Cerebellum (tissue), 4 donors: ENCODE measurements at places on chromosomes 4 and X. TPM values are rescaled to one million over a fixed set of nuclear protein-coding genes. Genes with fewer than 3 reads are reported as not detected.

DNA sequence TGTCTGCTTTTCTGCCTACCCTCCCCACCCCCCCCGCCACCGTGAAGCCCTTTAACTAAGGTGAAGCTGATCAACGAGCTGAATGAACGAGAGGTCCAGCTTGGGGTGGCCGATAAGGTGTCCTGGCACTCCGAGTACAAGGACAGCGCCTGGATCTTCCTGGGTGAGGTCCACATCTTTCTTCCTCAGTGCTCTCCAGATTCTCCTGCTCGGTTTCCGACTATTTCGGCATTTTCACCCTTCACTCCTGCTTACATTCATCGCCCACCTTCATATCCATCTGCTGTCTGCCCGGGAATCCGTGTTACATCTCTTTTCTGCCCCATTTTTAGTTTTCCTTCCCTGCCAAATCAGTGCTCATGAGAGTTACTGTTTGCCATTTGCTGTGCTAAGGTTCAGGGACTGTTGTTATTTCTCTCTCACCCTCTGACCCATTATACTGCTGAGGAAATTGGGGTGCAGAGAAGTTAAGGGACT, 459 bp downstream of the RBMX2 start:
- no peak for DNase-seq

DNA sequence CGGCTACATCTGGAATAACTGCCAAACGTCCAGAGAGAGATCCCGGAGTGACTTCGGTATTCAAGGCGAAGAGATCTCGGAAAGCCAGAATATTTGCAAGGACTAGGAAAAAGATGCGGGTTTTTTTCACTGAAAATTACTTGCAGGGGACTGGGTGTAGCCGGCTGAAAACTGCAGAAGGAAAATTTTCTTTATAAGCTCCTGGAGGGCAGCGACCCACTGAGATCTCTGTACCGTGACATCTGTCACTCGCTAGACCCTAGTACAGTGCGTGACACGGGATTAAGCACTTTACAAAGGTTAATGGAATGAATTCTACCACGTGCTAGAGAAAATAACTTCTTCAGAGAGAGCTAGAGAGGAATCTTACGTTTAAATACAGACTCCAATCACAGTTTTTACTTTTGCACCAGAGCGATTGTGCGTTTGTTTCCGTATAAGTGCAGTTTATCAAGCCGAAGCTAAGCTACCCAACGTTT, 1.1 kb upstream of the LCORL start:
- no peak for DNase-seq

The SMARCAD1 gene
- 91.5 TPM for total RNA-seq

The DCX gene
- 216 TPM for total RNA-seq

GRCh38 chr4:6910960-6911874, 1.6 kb downstream of the TBC1D14 start:
- DNase-seq, result no peak

The ARAF gene
- 7.0 TPM for total RNA-seq

DNA sequence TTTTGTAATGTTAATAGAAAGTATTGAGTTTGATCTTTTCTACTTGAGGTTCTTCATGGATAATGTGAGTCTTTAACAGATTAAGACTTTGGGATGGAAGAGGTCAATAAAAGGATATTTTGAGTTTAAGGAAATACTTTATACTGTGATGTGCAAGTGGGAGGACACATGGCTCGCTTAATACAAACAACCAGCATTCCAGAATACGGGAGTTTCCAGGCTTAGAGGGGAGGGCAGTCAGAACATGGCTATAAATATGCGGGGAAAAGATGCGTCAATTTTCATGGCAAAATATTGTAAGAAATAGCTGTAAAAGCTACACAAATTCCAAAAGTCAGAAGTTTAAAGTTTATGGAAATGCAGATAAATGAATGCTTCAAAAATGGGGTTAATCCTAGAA, 192.3 kb downstream of the AASDH start:
- no peak for DNase-seq

The TCP11X2 gene
- total RNA-seq, result 2.9 TPM

The PAGE4 gene
- not detected for total RNA-seq

DNA sequence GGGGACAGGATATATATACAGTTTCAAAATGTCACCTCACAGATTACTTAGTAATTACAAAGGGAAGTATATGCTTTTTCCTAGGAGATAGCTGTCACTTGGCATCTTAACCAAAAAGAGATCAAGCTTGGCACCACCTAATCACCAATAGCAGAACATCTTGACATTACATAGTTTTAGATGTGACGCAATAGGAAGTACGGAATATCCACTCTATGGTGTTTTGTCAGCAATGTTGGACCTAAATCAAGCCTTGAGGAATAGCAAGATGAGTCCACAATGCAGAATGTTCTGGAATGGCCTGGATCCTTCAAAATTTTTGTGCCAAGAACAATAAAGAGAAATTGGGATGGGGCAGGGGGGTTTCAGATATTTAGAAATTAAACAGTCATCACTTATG, 1488.2 kb downstream of the FSTL5 start:
- DNase-seq, result no peak

The CD38 gene
- total RNA-seq, result 2.1 TPM

GRCh38 chr4:3519468-3520264, 12.6 kb downstream of the LRPAP1 start:
- no peak for DNase-seq

- DNase-seq, result no peak
Observed at GRCh38 chr4:15771216-15772058, 6.7 kb upstream of the CD38 start.

DNA sequence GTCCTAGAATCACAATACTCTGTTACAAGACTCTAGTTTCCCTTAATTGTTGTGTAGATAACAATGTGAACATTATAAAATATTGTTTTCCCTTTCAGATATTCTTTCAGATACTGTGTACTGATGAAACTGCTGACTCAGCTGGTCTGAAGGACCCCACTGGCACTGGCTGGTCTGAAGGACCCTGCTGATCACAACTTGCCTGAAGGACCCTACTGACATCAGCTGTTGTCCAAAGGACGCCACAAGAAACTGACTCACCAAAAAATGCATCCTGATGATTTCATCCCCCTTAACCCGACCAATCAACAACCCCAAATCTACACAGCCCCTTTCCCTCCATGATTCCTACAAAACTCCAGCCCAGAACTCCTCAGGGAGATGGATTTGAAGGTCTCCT, 258.8 kb upstream of the GNPDA2 start:
- no peak for DNase-seq

The LANCL3 gene
- total RNA-seq, result 2.4 TPM

The PTCHD1 gene
- total RNA-seq, result 10.6 TPM

DNA sequence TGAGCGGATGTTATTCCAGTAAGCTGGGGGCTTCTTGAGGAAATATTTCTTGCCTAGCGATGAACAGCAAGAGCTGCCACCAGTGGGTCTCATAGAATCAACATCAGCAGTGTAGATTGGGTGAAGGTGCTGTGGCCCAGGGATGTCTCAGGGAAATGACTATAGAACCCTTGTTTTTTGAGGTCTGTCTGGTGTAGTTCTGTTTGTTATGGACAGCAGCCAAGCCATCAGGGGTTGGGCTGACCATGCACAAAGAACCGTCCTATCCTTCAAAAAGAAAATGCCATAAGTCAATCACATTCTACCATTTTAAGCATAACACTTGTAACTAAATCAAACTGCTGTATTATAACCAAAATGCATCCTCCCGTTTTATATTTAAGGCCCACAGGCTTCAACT, 17.3 kb upstream of the C1GALT1C1 start:
- no peak for DNase-seq

The CWH43 gene
- total RNA-seq, result not detected

DNA sequence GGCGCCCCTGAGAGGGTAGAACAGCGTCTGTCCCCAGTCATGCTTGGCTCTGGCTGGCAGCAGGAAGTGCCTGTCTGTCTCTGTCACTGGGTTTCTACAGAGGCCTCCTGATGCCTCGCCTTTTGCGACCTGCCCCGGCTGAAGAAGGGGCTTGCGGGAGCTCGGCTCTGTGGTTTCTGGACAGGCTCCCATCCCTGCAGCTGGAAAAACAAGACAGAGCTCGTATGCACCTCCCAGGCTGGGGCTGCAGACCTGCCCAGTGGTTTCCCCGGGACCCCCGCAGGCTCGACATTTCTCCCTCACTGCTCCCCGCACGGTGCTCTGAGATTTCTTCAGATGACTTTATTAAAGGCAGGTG, 57.0 kb upstream of the SORCS2 start:
- no peak for DNase-seq

- no peak for DNase-seq
Observed at GRCh38 chr4:183434666-183435190, 9.7 kb upstream of the CDKN2AIP start.

DNA sequence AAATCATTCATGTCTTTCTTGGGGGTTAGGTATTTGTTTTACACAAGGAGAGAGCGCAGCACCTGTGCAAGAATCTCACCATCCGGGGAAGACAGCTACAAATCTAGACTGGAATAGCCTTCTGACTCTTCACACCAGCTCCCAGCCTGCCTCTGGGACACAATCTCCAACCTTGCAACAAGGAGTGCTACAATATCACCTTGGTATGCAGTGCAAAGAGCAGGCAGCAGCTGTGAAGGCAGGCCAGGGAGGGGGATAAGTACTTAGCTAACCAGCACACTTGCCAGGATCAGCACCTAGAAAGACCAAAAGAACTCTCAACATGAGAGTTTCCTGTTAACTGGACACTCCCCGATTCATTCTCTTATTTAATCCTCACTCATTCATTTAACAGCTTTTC, 235.3 kb downstream of the AR start:
- no peak for DNase-seq

DNA sequence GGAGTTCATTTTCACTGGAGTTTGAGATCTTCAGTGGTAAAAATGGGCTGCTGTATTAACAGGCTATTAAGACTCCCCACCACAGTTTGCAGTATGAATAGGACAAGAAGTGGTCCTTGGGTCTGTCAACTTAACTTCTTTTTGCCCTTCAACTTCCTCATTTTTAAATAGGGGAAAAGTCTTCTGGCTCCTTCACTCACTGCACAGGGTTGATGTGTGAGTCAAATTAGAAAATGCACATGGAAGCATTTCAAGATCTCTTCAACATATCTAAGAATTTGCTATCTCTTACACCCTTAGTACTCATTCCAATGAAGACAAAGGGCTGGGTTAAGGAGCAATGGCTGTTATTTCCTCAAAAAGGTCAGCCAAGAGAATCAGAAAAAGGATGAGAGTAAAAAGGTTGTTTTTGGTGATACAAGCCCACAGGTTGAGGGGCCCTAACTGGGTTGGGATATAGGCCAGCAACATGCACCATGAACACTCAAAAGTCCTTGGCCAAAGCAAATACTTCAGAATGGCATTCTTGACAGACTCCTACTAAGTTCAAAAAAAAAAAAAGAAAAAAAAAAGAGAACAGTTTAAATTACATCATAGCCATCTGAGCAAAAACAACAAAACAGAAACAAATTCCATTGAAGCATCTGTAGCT, 13.4 kb downstream of the PDE5A start:
- DNase-seq, result no peak
